ENCODE measurements at places on chromosomes 3 and 15.
A peak's percentile ranks its signal among the peaks of the same experiment; 100 is the strongest.

- no peaks in the 10 kb centered on the region for H3K4me1 ChIP-seq
- no peaks in the 10 kb centered on the region for H3K36me3 ChIP-seq
- no peak for DNase-seq
- no peak overlapping the region for H3K4me3 ChIP-seq
- H3K27ac ChIP-seq, result no peak overlapping the region
These were observed 4.3 kb upstream of the CCR8 start for GRCh38 chr3:39325236-39325635.

- no peaks in the 10 kb centered on the region for H3K4me1 ChIP-seq
- no peaks in the 10 kb centered on the region for H3K36me3 ChIP-seq
- no peak overlapping the region for H3K4me3 ChIP-seq
These were observed 37.6 kb upstream of the SLC9A9 start for GRCh38 chr3:143885780-143886427.

DNA sequence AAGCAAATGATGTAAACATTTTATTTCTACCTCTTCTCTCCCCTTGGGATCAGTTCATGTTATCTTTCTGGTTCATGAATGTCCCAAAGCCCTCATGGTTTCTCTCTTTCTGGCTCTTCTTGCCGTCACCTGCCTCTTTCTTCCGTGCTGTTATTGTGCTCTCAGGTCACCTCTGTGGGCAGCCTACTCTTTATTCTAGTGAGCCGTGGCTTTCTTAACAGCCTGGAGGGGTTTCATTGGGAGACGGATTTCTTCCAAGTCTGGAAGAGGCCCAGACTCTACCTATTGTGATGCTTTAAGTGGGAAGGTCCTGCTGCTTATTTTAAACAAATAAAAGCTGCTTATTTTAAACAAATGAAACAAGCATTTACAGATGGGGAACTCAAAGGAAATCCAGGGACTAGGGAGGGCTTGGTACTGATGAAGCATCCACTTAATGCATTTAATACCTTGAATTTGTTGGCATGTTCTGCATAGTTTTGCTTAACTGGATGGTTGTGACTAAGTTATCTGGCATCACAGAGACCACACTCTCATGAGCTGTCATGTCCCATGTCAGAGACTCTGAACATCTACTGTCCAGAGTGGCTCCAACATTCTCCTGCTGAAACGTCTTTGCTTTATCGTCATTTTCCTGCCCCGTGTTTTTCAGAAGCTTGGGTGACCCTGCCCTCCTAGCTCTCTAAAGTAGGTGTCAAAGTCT lies 443.3 kb downstream of the GABRG3 start:
- no peaks in the 10 kb centered on the region for H3K36me3 ChIP-seq
- H3K27me3 ChIP-seq, result no peaks in the 10 kb centered on the region
- H3K4me3 ChIP-seq, result no peak overlapping the region
- H3K27ac ChIP-seq, result no peak overlapping the region
- H3K4me1 ChIP-seq, result no peaks in the 10 kb centered on the region

- DNase-seq, result no peak
- H3K4me1 ChIP-seq, result peaks cover 22% of the 10 kb centered on the region
- H3K4me3 ChIP-seq, result no peak overlapping the region
These were observed 10.4 kb downstream of the GOLM2 start for GRCh38 chr15:44298878-44299277.

GRCh38 chr3:105042586-105042985 lies 324.1 kb upstream of the ALCAM start:
- no peak overlapping the region for H3K27ac ChIP-seq
- no peaks in the 10 kb centered on the region for H3K4me1 ChIP-seq
- no peak for DNase-seq
- no peaks in the 10 kb centered on the region for H3K36me3 ChIP-seq
- no peaks in the 10 kb centered on the region for H3K27me3 ChIP-seq

- H3K27ac ChIP-seq, result no peak overlapping the region
- no peak overlapping the region for H3K4me3 ChIP-seq
- no peaks in the 10 kb centered on the region for H3K4me1 ChIP-seq
- DNase-seq, result no peak
- no peaks in the 10 kb centered on the region for H3K27me3 ChIP-seq
- H3K36me3 ChIP-seq, result no peaks in the 10 kb centered on the region
These were observed 429.9 kb downstream of the IL5RA start for GRCh38 chr3:2680236-2680635.

- H3K4me1 ChIP-seq, result peaks cover 8% of the 10 kb centered on the region
- no peak for DNase-seq
- H3K27ac ChIP-seq, result no peak overlapping the region
- H3K27me3 ChIP-seq, result no peaks in the 10 kb centered on the region
These were observed 231.4 kb upstream of the UMPS start for GRCh38 chr3:124498891-124499290.

DNA sequence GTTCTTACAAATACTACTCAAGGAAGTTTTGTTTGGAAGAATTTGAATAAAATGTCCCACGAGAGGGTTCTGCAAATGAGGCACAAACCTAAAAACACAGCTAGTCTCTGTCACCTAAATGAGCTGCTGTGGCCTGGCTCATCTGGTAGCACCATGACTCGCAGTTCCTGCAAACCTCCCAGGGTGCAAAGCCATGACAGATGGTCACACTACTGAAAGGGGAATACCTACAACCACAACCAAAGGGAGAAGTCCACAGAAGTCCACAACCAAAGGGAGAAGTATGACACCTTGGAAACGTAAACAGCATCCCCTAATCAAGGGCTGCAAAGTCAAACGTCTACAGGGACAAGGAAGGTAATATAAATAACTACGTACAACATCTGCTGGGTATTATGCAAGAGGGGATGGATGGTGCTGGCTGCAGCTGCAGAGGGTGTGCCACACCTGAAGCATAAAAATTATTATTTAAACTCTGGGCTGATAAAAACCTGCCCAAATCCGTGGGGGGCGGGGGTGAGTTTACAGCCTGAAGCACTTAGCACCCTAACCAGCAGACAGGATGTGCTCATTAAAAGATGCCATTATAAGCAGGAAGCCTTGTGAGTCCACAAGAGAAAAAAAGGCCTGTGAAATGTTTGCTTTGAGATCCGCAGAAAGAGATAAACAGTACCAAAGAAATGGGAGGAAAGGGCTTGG lies 184.0 kb downstream of the MAGI1 start:
- H3K36me3 ChIP-seq, result no peaks in the 10 kb centered on the region
- no peak for DNase-seq
- no peak overlapping the region for H3K27ac ChIP-seq
- H3K4me1 ChIP-seq, result no peaks in the 10 kb centered on the region
- no peaks in the 10 kb centered on the region for H3K27me3 ChIP-seq

GRCh38 chr15:67999320-68000100 lies 54.6 kb upstream of the PIAS1 start:
- no peak for DNase-seq
- peaks cover 4% of the 10 kb centered on the region for H3K4me1 ChIP-seq
- no peaks in the 10 kb centered on the region for H3K27me3 ChIP-seq
- H3K36me3 ChIP-seq, result no peaks in the 10 kb centered on the region
- H3K4me3 ChIP-seq, result no peak overlapping the region

DNA sequence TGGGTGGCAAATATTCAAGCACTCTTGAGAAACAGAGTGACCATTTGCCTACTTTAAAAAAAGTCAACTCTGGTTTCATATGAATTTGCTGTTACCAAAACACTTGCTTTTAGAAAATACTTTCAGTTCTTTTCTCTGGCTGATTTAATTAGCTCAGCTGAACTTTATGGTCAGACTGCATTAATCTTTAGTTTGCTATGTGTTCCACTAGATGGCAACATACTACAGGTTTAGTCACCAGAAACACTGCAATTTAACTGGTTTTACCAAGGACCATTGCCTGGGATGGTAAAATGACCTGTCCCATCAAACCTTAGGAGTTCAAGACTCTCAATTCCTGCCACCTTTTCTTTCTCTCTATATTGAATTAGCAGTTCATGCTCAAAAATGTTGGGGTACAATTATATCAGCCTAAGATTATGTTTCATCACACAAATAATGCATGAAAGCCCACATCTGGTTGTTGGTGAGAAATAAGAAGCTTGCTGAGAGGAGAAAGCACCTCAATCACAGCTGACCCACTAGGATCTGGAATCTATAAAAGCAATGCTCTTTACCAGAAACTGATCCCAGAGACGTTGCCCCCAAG lies 14.2 kb downstream of the EIF4E3 start:
- H3K4me3 ChIP-seq, result no peak overlapping the region
- H3K27ac ChIP-seq, result no peak overlapping the region
- H3K4me1 ChIP-seq, result no peaks in the 10 kb centered on the region
- H3K36me3 ChIP-seq, result no peaks in the 10 kb centered on the region
- no peak for DNase-seq
- no peaks in the 10 kb centered on the region for H3K27me3 ChIP-seq

DNA sequence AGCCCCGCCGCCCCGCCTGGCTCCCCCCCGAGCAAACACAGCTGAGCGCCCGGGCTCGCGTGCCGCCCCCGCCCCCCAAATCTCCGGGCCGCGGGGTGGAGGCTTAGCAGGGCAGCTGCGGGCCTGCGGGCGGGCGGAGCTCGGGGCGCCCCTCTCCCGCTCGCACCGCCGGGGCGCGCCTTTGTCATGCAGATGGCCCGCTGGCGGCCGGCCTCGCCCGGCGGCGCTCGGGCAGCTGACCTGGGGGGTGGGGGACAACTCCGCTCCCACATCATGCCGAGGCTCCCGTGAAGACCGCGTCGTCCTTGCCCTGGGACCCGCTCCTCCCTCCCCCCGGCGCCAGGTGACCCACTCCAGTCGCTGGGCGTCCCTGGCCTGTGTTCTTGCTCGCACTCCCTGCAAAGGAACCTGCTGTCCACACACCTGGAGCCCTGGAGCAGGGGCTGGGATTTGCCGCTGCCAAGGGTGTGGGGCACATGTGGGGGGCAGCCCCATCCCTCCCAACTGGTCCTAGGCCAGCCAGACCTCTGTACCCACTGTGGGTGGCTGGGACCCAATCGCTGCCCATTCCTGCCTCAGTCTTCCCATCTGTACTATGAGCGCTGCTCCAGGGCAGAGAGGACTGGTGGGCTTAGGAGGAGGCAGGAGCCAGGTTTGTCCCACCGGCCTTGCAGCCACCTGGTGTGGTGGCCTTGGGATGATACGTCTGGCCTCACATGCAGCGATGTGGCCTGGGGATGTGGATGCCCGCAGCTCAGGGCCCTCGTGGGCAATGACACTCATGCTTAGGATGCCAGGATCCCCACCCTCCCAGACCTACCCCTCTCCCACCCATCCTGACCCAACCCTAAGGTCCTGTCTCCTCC lies 33.5 kb downstream of the DNAJB8 start:
- DNase-seq, result no peak
- peak overlapping the region; percentile 21 for H3K4me3 ChIP-seq
- H3K27me3 ChIP-seq, result no peaks in the 10 kb centered on the region
- H3K27ac ChIP-seq, result no peak overlapping the region
- no peaks in the 10 kb centered on the region for H3K36me3 ChIP-seq

- no peak for DNase-seq
- H3K27ac ChIP-seq, result no peak overlapping the region
- H3K27me3 ChIP-seq, result no peaks in the 10 kb centered on the region
- H3K4me1 ChIP-seq, result no peaks in the 10 kb centered on the region
- no peak overlapping the region for H3K4me3 ChIP-seq
- H3K36me3 ChIP-seq, result no peaks in the 10 kb centered on the region
These were observed 18.1 kb downstream of the ALS2CL start for GRCh38 chr3:46675426-46675825.

DNA sequence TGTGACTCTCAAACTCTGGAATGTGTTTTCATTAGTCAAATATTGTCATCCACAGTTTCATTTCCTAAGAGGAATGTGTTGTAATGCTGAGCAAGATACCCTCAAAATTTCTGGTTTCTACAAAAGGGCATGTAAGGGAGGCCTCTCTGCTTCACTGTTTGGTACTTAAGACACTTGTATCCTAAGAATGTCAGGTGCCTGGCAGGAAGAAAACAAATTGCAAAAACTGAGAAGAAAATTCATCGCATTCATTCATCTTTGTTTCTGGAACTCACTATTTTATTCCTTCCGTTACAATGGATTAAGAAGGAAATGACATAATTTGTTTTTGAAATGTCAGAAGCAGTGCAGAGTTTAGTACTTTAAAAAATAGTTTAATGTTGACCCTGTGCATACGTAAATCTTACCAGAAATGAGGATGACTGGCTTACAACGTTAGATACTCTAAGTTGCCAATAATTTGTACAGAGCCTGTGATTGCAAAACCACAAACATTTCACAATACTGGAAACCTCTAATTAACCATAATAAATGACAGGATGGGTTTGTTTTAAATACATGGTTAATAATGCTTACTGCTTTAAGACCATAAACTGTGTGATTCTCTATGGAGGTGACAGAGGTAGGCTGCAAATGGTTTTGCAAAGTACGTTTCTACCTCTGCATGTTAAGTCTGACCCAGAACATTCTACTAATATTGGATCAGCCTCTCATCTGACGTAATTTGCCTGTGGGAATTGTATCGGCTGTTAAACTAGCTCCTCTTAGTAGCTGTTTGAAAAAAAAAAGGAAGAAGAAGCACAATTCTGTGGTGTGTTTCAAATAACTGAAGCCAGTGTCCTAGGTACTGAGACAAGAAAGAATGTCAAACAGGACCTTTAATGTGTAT lies 477.8 kb downstream of the RBMS3 start:
- no peaks in the 10 kb centered on the region for H3K27me3 ChIP-seq
- no peak for DNase-seq
- no peaks in the 10 kb centered on the region for H3K36me3 ChIP-seq

GRCh38 chr3:157261000-157261399 lies 101.1 kb upstream of the CCNL1 start:
- no peaks in the 10 kb centered on the region for H3K27me3 ChIP-seq
- H3K27ac ChIP-seq, result no peak overlapping the region
- H3K4me3 ChIP-seq, result no peak overlapping the region
- DNase-seq, result peak; percentile 32
- no peaks in the 10 kb centered on the region for H3K36me3 ChIP-seq

DNA sequence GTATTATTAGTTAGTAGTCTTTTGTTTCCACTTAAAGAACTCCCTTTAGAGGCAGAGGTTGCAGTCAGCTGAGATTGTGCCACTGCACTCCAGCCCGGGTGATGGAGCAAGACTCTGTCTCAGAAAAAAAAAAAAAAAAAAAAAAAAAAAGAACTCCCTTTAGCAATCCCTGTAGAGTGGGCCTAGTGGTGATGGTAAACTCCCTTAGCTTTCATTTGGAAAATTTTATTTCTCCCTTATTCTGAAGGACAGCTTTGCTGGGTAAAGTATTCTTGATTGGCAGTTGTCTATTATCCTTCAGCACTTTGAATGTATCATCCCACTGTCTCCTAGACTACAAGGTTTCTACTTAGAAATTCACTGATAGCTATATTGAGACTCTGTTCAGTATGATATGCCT lies 46.0 kb downstream of the RPL39L start:
- H3K27ac ChIP-seq, result no peak overlapping the region
- H3K4me3 ChIP-seq, result no peak overlapping the region
- no peaks in the 10 kb centered on the region for H3K4me1 ChIP-seq
- H3K27me3 ChIP-seq, result no peaks in the 10 kb centered on the region

DNA sequence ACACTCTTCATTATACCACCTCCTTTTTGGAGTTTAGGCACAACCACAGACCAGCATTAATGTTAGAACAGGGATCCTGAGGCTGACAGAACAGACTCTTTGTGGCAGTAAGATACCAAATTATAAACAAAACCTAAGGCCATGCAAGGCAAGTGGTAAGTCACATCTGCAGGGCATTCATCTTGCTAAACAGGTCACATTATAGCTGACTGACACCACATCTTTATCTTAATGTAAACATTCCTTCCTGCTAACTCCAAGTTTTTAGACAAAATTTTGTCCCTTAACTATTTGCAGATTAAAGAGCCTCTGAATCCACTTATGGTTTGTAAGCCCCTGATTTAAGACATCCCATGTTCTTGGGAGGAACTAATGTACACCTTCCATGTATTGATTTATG lies 500.6 kb downstream of the PYDC2 start:
- H3K27me3 ChIP-seq, result no peaks in the 10 kb centered on the region
- no peak overlapping the region for H3K4me3 ChIP-seq
- no peak for DNase-seq
- peaks cover 4% of the 10 kb centered on the region for H3K4me1 ChIP-seq
- H3K27ac ChIP-seq, result peak overlapping the region; percentile 61
- no peaks in the 10 kb centered on the region for H3K36me3 ChIP-seq

Data from testis (tissue), 5 donors.